ENCODE measurements at places on chromosomes 5 and 9.

DNA sequence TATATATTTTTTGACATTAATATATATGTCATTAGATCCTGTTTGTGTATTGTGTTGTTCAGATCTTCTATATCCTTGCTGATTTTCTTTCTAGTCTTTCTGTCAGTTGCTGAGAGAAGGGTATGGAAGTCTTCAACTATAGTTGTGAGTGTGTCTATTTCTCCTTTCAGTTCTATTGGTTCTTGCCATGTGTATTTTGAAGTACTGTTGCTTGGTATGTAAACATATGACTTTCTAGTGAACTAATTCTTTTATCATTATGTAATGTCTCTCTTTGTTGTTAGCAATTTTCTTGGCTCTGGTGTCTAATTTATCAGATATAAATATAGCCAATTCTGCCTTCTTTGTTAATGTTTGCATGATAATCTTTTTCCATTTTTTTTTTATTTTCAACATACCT is 84.3 kb upstream of the CAST start:
- no peak for DNase-seq

GRCh38 chr5:160169326-160169725 is 50.1 kb upstream of the PWWP2A start:
- DNase-seq = no peak

DNA sequence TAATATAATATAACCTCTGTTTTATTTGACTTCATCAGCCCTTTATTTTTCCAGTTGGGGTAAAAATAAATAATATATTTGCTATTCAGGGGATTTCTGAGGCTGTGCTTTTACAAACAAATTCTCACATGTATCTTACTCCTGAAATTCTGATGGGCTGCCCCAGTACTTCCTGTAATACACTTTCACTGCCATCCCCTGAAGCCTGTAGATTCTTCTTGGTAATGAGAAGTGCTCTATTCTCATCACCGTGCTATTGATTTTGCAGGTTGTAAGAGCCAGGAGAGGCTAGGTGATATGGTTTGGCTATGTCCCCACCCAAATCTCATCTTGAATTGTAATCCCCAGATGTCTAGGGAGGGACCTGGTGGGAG is 91.9 kb upstream of the CEP78 start:
- DNase-seq = no peak

- no peak for DNase-seq
Measured at GRCh38 chr5:75610201-75610600, 1.1 kb upstream of the ANKDD1B start.

GRCh38 chr9:91923145-91923544 is 26.9 kb downstream of the ROR2 start:
- DNase-seq = no peak

- no peak for DNase-seq
Measured at GRCh38 chr5:95043234-95043633, 241.7 kb downstream of the MCTP1 start.

DNA sequence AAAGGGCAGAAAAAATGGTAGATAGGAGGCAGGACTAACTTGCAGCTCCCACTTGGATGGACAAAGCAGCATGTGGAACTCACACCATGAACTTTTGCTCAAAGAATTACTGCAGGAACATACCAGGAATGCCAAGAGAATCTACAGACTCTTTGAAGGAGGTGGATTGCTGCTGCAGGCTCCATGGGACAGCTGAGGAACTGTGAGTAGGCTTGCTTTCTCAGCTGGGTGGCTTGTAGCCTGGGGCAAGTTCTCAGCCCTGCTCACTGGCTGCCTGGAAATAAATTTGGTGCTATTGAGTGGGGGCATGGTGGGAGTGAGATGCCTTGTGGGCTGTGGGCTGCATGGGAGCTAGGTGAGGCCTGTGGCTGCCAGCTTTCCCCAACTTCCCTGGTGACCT is 574.5 kb downstream of the PRELID2 start:
- DNase-seq = no peak

GRCh38 chr5:80989883-80990282 is 29.7 kb downstream of the RASGRF2 start:
- no peak for DNase-seq

DNA sequence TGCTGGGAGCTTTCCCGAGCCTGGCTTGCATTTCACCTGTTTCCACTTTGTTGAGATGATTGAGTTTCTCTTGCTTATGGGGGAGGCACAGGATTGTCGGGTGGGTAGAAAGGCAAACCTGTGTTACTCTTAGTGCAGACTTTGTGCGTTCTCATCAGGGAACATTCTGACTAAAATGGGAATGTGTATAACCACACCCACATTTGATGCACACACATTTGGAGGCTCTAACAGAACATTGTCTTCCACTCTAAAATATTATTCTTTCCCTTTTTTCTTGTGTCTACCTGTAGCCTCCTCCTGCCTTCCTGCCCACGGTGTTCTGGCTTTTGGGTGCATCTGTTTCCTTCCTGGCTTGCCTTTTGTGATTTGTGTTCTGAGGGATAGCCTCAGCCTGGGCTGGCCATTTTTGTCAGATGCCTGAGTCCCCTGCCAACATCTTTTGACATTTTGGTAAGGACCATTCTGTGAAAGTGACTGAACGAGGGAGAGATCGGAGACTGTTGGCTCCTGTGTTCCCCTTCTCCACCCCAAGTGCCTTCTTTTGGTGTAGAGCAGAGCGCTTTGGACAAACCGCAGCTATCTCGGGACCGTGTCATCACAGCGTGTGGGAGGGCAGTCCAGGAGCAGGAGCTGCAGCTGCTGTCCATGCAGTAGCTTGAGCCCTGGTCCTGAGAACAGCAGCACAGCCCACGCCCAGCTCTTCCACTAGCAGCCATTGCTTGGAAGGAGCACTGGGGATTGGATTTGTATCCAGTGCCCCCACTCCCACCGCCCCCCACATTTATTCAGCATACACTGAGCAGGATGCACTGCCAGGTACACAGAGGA is 101.4 kb downstream of the ARHGAP26 start:
- no peak for DNase-seq

GRCh38 chr9:116574027-116574679 is 113.0 kb upstream of the TRIM32 start:
- DNase-seq = no peak

- DNase-seq = no peak
Measured at GRCh38 chr5:160520609-160521391, 99.1 kb downstream of the PTTG1 start.

DNA sequence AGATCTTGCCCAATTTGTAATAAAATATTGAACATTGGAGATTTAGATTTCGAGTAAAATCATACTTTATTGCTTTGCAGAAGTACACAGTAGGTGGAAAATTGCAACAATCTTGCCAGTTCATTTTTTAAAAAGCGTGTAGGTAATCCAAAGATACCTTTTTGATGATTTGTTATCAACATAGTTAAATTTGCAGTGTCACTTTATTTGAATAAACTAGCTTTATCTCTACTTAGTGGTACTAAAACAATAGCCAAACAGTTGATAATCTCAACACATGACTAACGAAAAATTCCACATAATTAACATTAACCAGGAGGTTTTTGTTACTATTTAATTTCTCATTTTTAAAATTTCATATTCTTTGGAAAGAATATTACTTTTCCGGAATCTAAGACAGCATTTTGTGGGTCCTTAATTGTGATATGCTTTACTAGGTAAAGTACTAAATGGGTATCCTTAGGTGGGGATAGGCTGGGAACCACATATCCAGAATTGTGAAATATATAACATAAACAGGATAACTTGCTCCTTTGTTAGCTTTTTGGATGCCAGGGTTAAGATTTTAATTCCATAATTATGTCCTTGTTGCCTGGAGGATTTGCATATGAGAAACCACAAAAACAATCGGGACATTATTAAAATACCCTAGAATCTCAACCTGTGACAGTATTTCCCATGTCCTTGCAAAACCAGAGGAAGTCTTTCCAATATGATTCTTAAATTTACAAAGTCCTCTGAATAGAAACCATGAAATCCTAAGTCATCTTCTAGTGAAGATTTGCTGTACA is 2.4 kb upstream of the CHD1 start:
- DNase-seq = no peak

- DNase-seq = no peak
Measured at GRCh38 chr9:136587145-136587943, 41.5 kb upstream of the NOTCH1 start.

DNA sequence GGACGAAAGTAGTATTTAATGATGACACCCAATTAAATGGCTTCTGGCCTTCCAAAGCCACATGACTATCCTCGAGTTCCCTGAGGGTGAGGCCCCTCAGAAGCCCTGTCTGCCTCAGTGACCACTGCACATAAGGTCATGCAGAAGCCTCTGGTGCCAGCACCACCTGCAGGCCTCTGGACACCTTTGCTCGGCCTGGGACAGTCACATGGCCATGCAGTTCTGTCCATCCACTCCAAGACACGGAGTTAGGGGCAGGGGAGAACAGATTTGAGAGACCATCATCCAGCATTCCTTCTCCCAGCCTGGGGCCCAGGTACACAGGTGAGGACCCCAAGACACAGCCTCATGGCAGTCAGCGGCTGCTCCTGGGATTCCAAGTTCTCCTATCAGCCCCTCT is 145.0 kb downstream of the ROR2 start:
- DNase-seq = no peak

- DNase-seq = no peak
Measured at GRCh38 chr5:82163452-82164175, 114.5 kb downstream of the RPS23 start.

DNA sequence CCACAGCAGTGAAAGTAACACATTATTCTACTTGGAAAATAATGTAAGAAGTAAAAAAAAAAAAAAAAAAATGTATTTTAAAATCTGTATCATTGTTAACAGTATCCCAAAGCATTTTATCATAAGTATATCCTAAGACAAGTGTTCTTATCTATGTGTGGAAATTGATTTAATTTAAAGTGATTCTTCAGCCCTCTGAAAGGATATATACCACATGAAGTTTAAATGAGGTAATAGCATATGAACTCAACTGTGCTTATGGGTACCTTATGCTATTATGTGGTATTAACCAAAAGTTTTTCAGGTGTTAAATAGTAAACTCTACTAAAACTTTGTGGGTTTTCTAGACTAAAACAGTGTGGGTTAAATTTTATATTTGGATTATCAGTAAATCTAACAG is 2.8 kb upstream of the SECISBP2 start:
- DNase-seq = no peak

- DNase-seq = no peak
Measured at GRCh38 chr5:41891066-41891707, 13.0 kb upstream of the RIMOC1 start.

DNA sequence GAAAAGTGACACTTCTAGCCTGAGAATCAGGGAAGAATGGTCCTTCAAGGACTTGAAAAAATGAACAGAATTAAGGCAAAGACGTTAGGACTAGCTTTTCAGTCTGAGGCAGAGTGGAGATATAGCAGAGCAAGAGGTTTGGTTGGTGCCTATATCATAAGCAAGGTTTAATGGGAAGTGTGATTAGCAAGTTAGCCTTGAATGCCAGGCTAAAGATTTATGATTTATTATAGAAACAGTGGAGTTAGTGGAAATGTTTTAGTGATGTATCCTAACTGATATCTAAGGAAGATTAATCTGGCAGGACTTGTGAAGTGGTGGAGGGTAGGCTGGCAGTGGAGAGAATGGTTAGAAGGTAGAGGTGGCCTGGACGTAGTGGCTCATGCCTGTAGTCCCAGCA is 7.0 kb downstream of the F2RL2 start:
- no peak for DNase-seq

DNA sequence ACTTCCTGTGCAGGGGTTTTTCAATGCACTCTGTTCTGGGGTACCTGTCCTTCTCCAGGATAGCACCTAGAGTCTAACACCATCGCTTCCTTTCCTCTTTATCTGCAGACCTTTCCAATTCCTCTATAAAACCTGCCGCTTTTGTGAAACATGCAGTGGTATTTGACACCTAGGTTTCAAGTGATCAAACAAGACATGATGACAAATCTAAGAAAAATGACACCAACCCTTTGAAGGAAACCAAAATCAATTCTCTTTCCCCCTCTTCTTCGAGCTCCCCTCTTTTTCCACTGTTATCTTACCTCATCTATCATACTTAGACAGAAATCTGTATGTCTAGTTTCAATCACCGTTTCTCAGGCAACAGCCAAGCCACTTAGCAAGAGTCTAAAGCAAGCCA is 25.6 kb upstream of the RANBP17 start:
- DNase-seq = no peak

GRCh38 chr9:124260769-124261603 is 3.2 kb downstream of the NEK6 start:
- DNase-seq = no peak

- DNase-seq = no peak
Measured at GRCh38 chr5:146641941-146642340, 126.0 kb upstream of the GPR151 start.

- DNase-seq = no peak
Measured at GRCh38 chr9:127991757-127992274, 11.0 kb upstream of the EEIG1 start.

DNA sequence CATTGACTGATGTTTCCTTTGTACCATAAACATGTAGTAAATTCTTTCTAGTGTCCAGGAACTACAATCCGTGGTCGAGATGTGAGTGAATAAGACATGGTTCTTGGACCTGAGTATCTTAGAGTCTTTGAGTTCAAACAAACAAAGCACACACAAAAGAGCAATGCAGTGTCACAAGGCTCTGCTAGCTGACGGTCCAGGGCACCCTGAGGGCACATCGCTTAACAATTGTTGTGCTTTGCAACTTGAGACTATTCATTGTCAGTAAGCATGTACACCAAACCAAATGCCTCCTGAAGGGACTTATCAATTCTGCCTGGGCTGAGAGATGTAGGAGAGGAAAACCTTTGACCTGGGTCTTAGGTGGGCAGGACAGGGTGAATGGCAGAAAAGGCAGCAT is 84.8 kb downstream of the CAMK4 start:
- no peak for DNase-seq

- no peak for DNase-seq
Measured at GRCh38 chr9:100401042-100401441, 25.9 kb upstream of the MSANTD3 start.

DNA sequence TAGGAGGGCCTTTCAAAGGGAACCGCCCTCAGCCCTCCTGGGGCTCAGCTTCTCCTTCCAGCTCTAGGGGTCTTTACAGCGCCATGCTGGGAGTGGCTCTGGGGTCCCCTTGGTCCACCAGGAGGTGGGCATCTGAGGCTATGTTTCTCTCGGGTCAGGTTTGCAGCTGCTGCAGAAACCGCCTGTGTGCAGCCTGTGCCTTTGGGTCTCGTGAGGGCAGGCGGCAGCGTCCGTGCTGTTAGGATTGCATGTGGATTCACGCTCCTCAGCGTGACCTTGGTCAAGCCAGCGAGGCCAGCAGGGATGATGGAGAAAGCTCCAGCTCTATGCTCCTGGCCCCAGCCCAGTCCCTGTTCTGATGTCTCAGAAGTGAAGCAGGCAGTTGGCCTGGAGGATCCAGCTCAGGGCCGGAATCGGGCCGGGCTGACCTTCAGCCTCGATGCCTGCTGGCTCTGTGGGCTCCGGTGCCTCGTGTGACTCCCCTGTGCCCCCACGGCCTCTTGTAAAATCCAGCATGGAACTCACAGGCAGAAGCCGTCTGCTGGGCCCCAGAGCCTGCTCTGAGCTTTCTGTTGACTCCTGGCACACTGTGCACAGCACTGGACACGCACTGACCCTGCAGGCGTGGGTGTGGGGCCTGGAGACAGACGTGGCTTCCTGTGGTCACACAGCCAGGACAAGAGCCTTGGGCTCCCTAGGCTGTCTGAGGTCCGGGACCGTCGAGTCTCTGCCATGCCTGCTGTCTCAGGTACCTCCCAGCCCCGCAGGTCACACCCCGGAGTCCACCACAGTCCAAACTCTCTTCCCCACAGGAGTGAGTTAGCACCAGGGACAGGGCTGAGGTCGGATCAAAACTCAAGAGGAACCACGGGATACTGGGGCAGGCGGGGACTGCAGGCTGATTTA is 54.3 kb downstream of the TRIP13 start:
- no peak for DNase-seq

Data from stimulated activated CD4-positive, alpha-beta T cell treated with anti-CD3 and anti-CD28 coated beads, Interleukin-15, amount 100 ng/mL, for 1 hour (primary cell).